ENCODE measurements at places on chromosomes 6 and 20.

DNA sequence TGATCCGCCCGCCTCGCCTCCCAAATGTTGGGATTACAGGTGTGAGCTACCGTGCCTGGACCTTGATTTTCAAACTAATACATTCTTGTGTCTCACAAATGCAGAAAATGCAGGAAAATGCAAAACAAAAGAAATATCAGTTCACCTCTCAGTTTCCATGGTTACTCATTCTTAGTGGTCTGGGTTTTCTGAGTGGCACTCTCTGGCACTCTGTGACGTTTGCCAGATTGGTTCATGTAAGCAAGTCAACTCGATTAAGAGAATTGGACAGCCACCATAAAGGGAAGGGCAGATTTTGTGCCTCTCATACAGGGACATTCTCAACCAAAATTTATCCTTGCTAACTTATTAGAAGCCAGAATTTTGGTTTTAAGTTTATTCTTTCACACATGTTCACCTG lies 8.6 kb downstream of the CMTR1 start:
- no peak for DNase-seq

- DNase-seq: no peak
Measured at GRCh38 chr6:22448291-22448711, 121.1 kb upstream of the HDGFL1 start.

- DNase-seq: no peak
Measured at GRCh38 chr6:154602296-154602695, 91.8 kb upstream of the CNKSR3 start.

DNA sequence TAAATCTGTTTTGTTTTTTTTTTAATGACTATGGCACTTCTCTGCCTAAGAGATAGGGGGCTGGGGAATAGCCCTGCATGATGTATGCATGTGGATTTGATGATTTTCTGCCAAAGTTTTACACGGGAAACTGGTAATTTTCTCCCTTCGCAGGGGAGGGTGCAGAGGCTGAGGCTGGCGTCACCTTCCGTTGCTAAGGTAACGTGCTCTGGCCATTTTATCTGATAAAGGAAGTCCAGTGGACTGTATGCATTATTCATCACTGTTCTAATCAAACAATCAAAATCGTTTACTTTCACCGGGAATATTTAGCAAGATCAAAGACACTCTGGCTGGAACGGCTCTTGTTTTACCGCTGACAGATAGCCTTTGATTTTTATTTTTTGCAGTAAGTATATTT lies 789 bp downstream of the PHACTR1 start:
- no peak for DNase-seq

All from activated T-cell treated with anti-CD3 and anti-CD28 coated beads for 48 hours (primary cell).